Effector memory CD4-positive, alpha-beta T cell (primary cell): ENCODE measurements at places on chromosomes 5 and 9.

DNA sequence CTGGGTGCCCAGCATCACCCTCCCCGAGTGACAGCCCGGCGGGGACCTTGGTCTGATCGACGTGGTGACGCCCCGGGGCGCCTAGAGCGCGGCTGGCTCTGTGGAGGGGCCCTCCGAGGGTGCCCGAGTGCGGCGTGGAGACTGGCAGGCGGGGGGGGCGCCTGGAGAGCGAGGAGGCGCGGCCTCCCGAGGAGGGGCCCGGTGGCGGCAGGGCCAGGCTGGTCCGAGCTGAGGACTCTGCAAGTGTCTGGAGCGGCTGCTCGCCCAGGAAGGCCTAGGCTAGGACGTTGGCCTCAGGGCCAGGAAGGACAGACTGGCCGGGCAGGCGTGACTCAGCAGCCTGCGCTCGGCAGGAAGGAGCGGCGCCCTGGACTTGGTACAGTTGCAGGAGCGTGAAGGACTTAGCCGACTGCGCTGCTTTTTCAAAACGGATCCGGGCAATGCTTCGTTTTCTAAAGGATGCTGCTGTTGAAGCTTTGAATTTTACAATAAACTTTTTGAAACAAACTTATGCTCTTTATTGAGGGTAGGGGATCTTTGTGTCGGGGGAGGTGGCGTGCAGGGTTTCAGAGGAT, 1.3 kb downstream of the GADD45G start:
- H3K27ac ChIP-seq: peak overlapping the region; percentile 54
- DNase-seq: peak; percentile 15
- H3K27me3 ChIP-seq: no peaks in the 10 kb centered on the region
- H3K4me1 ChIP-seq: peaks cover 27% of the 10 kb centered on the region
- H3K4me3 ChIP-seq: peak overlapping the region; percentile 71
- no peaks in the 10 kb centered on the region for H3K36me3 ChIP-seq

- no peaks in the 10 kb centered on the region for H3K36me3 ChIP-seq
- no peaks in the 10 kb centered on the region for H3K27me3 ChIP-seq
- no peaks in the 10 kb centered on the region for H3K4me1 ChIP-seq
- DNase-seq: no peak
These were observed 87.0 kb upstream of the ATG10 start for GRCh38 chr5:81884871-81885270.

DNA sequence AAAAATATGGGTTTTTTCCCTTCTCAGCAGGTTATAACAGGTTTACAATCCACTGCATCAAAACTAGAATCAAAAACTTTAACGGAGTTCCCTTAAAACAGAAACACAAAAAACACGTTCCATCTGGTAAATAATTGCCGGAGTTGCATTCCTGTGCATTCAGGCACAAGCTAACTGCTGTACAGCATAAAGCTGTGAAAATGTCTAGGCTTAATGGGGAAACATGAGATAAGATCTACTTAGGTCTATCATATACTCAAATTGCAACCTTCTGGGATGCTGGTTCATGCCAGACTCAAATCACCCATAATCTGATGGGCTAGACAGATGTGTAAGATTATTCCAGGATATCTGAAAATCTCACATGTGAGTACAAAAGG, 265.3 kb downstream of the DOCK8 start:
- H3K27me3 ChIP-seq: no peaks in the 10 kb centered on the region
- H3K27ac ChIP-seq: no peak overlapping the region
- DNase-seq: no peak
- H3K4me3 ChIP-seq: no peak overlapping the region
- H3K4me1 ChIP-seq: no peaks in the 10 kb centered on the region

DNA sequence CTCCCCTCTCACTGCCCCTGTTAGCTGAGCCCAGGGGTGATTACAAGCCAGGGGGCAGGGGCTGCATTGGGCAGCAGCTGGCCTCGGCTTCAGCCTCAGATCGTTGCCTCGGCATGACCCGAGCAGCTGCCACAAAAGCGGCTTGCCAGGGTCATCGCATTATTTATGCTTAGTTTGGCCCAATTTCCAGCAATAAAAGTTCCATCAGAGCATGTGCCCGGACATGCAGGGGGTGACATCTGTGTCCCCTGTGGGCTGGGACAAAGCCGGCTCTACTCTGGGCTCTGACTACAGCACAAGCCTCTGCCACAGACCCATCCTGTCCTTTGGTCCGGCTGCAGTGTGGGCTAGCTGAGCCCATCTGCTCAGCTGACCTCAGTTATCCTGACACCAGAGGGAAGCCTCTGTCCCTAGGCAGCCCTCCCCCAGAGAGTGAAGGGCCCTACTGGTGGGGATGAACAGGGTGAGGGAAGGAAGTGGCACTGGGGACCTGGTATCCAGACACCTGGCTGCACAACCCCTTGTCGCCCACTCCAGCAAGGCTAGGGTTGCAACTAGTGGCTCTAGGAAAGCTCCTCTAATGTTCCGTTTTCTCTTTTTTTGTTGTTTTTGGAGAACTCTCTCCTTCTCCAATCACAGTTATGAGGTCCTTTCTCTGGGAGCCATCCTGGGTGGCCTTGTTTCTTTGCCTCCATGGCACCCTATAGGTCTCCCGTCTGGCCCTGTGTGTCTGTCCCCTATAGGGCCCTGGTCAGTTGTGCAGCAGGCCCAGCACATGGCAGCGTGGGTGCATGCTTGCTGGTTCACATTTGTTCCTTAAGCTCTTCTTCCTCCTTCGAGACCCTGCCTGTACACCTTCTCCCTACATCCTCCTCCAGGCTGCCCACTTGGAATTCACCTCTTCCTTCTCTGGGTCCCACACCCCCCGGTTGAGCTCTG, 13.3 kb upstream of the GADD45G start:
- H3K27ac ChIP-seq: no peak overlapping the region
- no peaks in the 10 kb centered on the region for H3K36me3 ChIP-seq
- no peak overlapping the region for H3K4me3 ChIP-seq
- no peak for DNase-seq
- no peaks in the 10 kb centered on the region for H3K27me3 ChIP-seq

DNA sequence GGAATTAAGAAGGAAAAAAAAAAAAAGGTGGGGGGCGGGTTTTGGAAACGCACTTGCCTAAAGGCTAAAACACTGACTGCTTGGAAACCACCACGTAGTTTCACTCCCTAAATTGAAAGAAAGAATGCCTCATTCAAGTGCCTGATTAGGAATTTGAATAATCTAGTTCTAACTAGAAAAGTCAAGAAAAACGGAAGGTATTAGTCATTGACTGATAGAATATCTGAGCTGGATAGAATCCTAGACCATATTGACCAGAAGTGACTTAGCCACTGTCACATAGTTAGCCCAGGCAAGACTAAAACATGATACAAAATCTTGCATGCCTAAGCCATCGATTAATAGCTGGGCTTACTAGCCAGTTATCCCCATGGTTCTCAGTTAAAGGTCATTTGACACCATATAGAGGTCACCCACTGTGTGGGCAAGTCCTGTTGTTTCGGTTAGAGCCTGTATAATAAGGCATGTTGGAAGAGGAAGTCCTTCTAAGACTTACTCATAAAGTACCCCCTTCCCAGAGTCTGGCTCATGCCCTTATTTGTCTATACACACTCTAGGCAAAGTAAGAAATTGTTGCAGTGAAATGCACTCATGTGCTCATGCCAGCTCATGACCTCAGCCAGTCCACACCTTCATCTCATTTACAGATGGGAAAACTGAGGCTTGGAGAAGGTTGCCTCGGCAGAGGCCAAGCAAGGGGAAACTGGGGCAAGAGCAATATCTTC, 40.2 kb downstream of the SH3RF2 start:
- no peaks in the 10 kb centered on the region for H3K27me3 ChIP-seq
- H3K4me3 ChIP-seq: no peak overlapping the region
- no peak overlapping the region for H3K27ac ChIP-seq
- H3K36me3 ChIP-seq: no peaks in the 10 kb centered on the region
- DNase-seq: no peak

DNA sequence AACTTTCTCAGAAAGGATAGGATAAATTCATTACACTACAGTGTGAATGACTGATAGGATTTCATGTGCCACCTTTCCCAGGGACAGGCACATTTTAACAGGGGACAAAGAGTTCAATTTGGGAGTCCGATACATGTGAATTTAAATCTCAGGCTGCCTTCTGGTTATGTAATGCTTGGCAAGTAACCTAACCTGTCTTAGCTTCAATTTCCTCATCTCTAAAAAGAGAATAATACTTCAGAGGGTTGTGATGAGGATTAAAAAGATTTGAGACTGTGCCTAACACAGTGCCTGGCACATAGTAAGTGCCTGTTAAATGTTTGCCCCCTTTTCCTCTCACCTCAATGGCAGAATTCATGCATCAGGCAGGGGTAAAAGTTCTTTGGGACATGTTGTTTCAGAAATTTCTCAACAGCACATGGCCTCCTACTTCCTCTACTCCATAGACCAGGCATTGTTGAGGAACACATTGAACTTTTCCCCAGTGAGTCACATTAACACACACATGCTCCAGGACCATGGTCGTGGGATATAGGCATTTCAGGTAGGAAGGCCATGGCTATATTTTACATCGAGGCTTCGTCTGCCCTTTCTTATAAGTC, 94.6 kb upstream of the EGFLAM start:
- no peaks in the 10 kb centered on the region for H3K27me3 ChIP-seq
- no peaks in the 10 kb centered on the region for H3K4me1 ChIP-seq
- no peak for DNase-seq

DNA sequence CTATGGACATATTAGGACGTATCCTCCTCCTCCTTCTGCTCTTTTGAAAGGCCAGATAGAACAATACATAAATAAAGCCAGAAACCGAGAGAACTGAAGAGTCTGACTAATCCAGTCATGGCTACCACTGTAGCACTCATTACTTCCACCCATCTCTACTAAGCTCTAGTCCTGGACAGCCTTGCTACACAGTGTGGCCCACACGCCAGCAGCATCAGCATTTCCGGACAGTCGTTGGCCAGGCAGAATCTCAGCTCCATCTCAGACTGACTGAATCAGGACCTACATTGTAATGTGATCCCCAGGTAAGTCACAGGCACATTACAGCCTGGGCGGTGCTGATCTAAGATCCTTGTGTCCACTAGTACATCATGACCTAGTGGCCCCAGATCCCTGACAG, 182.9 kb downstream of the DRD1 start:
- no peaks in the 10 kb centered on the region for H3K27me3 ChIP-seq
- no peaks in the 10 kb centered on the region for H3K4me1 ChIP-seq
- H3K4me3 ChIP-seq: no peak overlapping the region
- no peak overlapping the region for H3K27ac ChIP-seq

- H3K27me3 ChIP-seq: no peaks in the 10 kb centered on the region
- no peaks in the 10 kb centered on the region for H3K4me1 ChIP-seq
- H3K36me3 ChIP-seq: no peaks in the 10 kb centered on the region
These were observed 65.8 kb upstream of the STXBP1 start for GRCh38 chr9:127546125-127546832.

- H3K27me3 ChIP-seq: no peaks in the 10 kb centered on the region
- H3K27ac ChIP-seq: no peak overlapping the region
- DNase-seq: no peak
- H3K4me1 ChIP-seq: no peaks in the 10 kb centered on the region
- no peaks in the 10 kb centered on the region for H3K36me3 ChIP-seq
These were observed 215.2 kb downstream of the SMARCA2 start for GRCh38 chr9:2230362-2230761.

GRCh38 chr5:57841676-57842363, 359.2 kb upstream of the ACTBL2 start:
- H3K27ac ChIP-seq: no peak overlapping the region
- H3K4me1 ChIP-seq: no peaks in the 10 kb centered on the region
- no peak for DNase-seq
- H3K4me3 ChIP-seq: no peak overlapping the region
- peaks cover 3% of the 10 kb centered on the region for H3K27me3 ChIP-seq

DNA sequence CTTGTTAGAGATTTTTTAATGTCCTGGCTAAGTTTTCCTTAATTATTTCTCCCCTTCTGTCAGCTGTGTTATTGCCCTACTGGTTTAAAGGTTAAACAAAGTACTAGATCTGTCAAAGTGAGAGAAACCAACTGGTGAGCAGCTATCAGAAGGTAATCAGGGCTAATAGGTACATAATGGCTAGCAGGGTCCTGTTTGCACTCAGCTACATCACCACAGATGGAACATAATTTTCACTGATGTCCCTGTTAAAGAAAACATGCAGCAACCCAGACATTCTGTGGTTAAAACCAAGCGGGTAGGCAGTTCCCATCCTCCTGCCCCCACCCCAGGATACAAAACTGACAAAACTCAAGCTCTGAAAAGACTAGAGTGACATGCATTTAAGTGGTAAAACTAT, 473.9 kb downstream of the NR2F1-AS1 start:
- H3K4me1 ChIP-seq: no peaks in the 10 kb centered on the region
- no peaks in the 10 kb centered on the region for H3K36me3 ChIP-seq
- no peak overlapping the region for H3K27ac ChIP-seq
- H3K4me3 ChIP-seq: no peak overlapping the region
- H3K27me3 ChIP-seq: no peaks in the 10 kb centered on the region
- DNase-seq: no peak
